NB4 (cell line): ENCODE measurements at places on chromosomes 1 and 21.
A peak's percentile ranks its signal among the peaks of the same experiment; 100 is the strongest.

- no peak for DNase-seq
Observed at GRCh38 chr1:206986402-206986801, 16.1 kb upstream of the FCAMR start.

DNA sequence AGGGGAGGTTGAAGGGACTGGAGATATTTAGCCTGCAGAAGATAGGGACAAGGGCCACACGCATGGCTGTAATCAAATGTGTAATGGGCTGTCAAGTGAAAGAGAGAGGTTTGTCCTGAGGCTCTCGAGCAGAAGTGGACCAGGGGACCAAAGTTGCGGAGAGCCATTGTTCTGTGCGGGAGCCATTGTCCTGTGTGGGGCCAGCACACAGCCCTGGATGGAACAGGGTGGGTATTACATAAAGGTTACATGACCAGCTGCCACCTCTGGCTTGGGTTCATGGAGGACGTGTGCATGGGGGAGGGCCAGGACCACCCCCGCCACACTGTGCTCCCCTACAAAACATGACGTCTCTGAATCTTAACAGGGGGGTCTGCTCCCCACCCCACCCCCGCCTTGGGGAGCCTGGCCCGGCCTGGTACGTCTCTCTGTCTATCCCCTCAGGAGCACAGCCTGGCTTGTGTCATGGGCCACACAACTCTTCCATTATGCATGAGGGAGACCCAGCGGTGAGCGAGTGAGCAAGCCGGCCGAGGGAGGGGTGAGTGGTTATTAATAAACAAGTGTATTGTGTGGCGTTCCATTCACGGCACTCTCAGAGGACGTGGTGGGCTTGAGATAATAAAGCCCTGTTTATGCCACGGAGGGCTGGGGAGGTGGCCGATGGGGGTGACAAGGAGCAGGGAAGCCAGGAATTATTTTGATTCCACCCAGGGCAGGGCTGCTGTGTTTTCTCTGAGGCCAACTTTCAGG lies at the start of gene NFASC:
TSS of gene NFASC (plus strand) at position 703 of the 753 bp plus-strand sequence. CDS start 73,454 bp downstream, outside the sequence.
- DNase-seq = no peak

DNA sequence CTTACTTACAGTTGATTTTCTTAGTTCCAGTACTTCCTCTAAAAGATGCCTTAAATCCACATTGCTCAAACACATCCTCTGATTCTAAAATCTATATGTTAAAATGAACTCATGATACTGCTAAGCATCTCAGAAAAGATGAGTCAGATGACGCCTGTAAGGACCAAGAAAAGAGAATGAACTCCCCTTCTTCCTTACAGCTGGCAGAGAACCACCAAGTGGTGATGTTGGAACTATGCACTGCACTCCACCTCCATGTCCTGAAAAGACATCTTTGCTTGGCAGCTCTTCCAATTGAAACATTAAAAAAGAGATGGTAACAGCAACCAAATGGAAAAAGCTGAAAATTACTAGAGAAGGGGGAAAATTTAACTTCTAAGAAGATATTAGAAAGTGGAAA lies 648.8 kb downstream of the PTPRC start:
- DNase-seq = peak; percentile 18

- DNase-seq = no peak
Observed at GRCh38 chr1:18996548-18997177, 40.2 kb upstream of the IFFO2 start.

DNA sequence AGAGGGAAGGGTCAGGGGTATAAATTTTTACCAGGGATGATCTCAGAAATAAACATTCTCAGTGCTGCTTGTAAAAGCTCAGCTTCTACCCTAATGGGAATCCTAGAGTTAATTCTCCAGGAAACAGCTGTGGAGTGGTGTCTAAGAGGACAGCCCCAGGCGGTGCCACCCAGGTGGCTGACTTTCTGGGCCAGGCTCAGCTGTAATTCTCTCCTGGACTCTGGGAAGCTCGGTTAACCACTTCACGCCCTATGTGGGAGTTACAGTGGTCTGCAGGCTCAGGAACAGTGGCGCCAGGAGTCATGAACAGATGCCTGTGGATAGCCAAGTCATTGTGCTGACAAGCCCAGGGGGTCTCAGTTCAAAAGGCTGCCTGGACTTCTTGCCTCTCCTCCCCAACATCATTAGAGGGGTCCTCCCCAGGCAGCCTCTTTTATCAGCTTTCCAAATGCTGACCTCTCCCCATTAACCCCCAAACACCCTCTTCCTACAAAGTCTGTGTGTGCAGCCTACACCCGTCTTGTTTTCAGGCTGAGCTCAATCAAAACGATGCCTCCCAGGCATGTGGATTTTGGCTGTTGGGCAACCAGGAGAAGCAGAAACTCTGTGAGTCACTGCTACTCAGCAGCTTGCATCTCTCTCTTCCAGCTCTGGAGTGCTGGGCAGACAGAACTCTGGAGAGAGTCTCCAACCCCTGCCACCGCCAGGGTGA lies 1.2 kb downstream of the HHIPL2 start:
- peak; percentile 53 for DNase-seq

- no peak for DNase-seq
Observed at GRCh38 chr1:39132505-39133339, 71.8 kb upstream of the MACF1 start.

GRCh38 chr21:31733551-31734149 lies 1.7 kb upstream of the SCAF4 start:
- no peak for DNase-seq

DNA sequence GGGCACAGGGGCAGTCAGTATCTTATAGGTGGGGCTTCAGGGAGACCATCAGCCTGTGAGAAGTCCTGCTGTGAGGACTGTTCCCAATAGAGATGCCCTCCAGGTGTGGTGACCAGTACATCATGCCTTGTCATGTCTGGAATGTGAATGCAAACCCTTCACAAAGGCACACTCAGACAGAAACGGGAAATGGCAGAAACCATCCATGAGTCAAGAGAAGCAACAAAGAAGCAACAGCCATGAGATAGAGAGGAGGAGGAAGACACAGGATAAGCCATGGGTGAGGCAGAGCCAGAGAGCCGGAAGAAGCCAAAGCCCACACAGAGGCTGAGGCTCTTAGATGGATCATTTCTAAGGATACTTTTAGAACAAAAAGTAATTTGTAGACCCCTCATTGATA lies 20.1 kb upstream of the ZP4 start:
- DNase-seq = no peak

DNA sequence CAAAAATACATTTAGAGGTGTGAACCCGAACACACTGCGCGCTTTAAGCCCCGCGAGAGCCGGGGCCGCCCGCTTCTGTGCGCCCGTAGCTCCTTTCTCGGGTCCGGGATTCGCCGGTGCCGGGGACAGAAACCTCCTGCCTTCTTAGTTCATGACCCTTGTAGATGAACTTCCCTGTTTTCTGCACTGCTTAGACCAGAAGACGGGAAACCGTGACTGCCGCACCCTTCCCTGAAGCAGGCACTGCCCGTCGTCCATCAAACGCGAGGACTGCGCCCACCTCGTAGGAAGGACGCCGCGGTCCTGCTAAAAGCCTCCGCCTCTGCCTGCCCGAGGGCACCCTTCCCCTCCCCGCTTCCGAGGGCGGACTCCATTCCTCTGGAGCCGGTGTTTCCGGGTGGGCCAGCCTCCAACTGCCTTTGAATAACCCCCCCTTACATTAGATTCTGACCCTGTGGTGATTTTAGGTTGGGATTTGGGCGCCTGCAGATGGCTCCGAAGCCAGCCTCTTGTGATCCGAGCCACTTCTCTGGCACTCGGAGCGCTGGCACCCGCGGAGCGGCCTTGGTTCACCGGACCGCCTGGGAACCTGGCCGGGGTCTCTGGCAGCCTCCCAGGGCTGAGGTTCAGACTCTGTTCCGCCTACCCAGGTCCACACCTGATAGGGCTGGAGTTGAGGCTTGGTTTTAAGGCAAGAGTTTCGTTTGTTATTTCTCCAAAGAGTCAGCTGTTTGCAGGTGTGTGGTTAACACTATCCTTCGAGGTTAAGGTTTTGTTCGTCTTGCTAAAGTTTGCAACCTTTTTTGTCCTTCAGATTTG lies 1.2 kb upstream of the PTTG1IP start:
- peak; percentile 50 for DNase-seq

DNA sequence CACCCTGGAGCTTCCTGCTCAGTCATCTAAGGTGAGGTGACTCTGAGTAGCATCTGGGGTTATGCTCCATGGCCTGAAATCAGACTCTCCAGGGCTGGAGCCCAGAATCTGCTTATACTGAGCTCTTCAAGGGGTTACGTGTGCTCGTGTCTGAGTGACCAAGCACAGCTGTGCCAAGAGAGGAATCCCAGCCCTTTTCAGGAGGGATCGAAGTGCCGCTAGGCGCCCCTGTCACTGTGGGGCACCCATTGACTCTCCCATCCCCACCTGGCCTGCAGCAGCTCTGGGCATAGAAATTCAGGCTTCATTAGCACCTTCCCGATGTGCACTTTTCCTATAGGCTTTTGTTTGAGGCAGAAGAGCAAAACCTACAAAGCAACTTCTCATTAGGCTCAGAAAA lies 13.8 kb downstream of the VASH2 start:
- no peak for DNase-seq

- no peak for DNase-seq
Observed at GRCh38 chr1:115065021-115065420, 24.3 kb downstream of the TSPAN2 start.

DNA sequence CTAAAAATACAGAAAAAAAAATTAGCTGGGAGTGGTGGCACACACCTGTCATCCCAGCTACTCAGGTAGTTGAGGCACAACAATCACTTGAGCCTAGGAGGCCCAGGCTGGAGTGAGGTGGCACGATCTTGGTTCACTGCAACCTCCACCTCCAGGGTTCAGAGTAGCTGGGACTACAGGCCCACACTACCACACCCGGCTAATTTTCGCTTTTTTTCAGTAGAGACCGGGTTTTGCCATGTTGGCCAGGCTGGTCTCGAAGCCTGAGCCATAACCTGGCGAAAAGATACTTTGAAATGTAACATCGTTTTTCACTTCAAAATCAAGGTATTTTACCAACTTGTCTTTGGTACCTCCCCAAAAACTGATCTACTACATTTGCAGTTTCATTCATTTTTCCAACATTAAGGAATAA lies 6.1 kb downstream of the GAS5 start:
- DNase-seq = peak; percentile 54

DNA sequence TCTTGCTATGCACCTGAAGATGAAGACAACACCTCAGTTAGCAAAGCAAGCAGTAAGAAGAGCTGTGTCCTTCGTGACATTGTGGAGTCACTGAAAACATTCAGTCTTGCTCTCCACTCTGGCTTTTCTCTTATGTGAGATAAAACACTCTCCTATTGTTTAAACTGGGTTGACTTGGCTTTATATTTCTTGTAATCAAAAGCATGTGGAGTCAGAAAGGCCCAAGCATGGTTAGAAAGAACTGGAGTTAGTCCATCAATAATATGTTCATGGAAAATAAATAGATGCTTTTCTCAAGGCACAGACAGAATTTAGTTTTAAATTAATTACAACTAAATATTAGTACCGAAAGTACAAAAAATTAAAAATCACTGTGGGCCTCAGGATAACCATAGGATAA lies 61.7 kb downstream of the UBE2U start:
- DNase-seq = no peak

DNA sequence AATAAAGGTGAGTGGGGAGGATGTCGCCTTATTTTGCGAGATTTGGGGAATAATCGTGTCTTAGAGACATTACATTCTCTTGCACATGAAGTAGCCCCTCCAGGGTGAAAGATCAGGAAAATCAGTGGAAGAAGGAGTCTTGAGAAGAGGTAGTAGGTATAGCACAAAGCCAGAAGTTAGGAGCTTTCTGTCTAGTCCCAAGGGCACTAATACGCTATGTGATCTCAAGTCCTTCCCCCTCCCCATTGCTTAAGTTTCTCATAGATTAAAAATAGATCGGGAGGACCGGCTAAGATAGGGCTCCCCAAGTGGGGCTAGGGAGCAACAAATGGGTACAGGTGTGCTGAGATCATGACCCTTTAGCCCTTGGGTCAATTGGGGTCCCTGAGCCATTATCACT lies 13.5 kb downstream of the LRRN2 start:
- DNase-seq = no peak

GRCh38 chr1:50582346-50582745 lies 159.1 kb upstream of the DMRTA2 start:
- DNase-seq = no peak

DNA sequence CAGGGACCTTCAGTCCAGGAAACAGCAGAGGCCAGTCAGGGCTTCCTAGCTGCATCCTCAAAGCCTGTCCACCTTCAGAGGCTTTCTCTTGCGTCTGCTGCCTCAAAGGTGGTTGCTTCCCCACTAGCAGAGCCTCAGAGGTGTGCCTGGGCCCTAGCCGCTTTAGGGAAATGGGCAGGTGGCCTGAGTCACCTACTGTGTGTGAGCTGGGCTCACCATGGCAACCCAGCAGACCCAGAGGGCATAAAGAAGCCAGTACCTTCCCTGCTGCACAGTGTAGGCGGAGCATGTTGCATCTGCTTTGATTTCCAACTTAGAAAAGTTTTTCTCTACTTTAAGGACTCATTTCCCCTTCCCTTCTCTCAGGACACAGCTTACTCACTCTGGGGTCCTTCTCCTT lies 12.5 kb downstream of the SLC9A1 start:
- DNase-seq = no peak

- no peak for DNase-seq
Observed at GRCh38 chr1:201666102-201666501, 127.2 kb downstream of the NAV1 start.

GRCh38 chr1:15948595-15949452 lies 27.1 kb downstream of the ZBTB17 start:
- DNase-seq = no peak

GRCh38 chr1:185668013-185668412 lies 66.2 kb upstream of the HMCN1 start:
- DNase-seq = no peak

DNA sequence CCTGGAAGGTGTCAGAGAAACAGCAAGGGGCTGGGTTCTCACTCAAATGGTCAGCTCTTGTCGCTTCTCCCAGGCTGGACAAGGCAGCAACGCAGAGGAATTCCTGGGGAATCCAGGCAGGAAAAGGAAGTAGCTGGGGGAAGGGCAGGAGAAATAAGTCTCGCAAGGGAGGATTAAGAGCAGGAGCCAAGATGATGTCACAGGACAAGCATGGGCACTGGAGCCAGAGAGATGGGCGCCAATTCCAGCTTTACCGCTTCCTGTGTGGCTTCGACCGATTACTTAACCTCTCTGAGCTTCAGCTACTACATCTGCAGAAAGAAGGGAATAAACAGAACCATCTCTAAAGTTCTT lies 70.5 kb downstream of the SSBP3 start:
- peak; percentile 37 for DNase-seq

GRCh38 chr1:107342316-107342715 lies 201.5 kb downstream of the NTNG1 start:
- no peak for DNase-seq

- DNase-seq = no peak
Observed at GRCh38 chr1:202172015-202172355, 11.6 kb upstream of the PTPN7 start.

- DNase-seq = peak; percentile 41
Observed at GRCh38 chr1:92786111-92786901, 1.4 kb upstream of the EVI5 start.

- peak; percentile 29 for DNase-seq
Observed at GRCh38 chr1:168112673-168113305, 23.9 kb downstream of the GPR161 start.

GRCh38 chr1:197921235-197922069 lies 4.3 kb downstream of the LHX9 start:
- no peak for DNase-seq

GRCh38 chr1:233102341-233102740 lies 151.9 kb downstream of the NTPCR start:
- DNase-seq = no peak

GRCh38 chr1:161440312-161440894 lies 64.9 kb upstream of the FCGR2A start:
- DNase-seq = peak; percentile 89

GRCh38 chr1:228362884-228363450 lies 43.7 kb downstream of the TRIM11 start:
- no peak for DNase-seq
